ENCODE measurements at places on chromosomes 11 and 22.

GRCh38 chr11:10488934-10489691 lies 34.0 kb downstream of the AMPD3 start:
- DNase-seq: no peak

DNA sequence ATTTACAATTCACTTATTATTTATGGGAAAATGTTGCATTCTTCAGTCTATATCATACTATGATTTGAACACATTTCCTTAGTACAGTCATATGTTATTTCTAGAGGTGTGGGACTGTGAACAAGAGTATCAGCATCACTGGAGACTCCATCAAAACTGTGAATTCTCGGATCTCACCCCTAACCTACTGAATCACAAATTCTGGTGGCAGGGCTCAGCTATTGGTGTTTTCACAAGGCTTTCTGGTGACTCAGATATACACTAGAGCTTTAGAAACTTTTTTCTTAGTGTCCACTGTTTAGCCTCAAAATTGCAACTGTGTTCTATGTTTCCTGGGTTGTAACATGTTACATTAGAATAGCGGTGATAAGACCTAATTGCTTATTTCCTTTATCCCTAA lies 352.9 kb upstream of the DDI1 start:
- DNase-seq: no peak

DNA sequence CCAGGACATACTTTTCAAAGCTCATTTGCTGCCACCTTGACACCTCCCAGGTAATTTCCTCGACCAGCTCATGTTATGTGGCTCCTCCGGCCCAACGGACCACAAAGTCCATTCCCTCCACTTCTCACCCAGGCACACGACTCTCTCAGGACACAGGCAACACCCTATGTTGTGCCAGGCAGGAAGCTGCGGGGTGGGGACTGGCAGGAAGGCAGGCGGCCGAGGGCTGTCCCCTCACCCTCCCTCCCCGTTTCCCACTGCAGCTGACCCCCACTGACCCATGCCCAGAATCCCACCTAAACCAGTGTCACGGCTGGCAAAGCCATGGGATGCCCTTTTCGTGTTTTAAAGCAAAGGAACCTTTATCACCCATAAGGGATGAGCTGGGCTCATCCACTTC lies 20.8 kb downstream of the CELSR1 start:
- DNase-seq: no peak

GRCh38 chr11:126561327-126561893 lies 205.9 kb downstream of the ST3GAL4 start:
- DNase-seq: peak; percentile 23

DNA sequence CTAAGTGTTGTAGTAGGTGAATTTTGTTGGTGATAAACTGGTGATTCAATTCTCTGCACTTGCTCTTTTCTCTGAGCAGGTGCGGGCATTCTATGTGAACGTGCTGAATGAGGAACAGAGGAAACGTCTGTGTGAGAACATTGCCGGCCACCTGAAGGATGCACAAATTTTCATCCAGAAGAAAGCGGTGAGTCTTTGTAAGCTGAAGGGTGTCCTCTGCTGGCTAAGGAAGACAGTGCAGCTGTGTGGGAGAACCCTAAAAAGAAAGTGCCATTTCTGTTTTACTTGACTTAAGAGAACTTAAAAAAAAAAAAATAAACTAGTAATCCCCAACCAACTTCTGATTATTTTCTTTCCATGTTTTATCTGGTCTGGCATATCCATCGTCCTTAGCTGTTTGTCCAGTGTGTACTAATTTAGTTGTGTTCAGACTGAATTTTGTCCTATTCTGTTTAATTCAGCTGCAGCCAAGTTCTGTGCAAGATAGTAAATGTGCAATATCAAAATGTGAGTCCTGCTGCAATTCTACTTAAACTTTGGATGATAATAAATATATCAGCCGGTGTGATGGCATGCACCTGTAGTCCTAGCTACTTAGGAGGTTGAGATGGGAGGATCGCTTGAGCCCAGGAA lies 29.6 kb downstream of the CAT start:
- no peak for DNase-seq

- DNase-seq: no peak
These were observed 299.7 kb downstream of the TBC1D22A start for GRCh38 chr22:47062126-47062525.

DNA sequence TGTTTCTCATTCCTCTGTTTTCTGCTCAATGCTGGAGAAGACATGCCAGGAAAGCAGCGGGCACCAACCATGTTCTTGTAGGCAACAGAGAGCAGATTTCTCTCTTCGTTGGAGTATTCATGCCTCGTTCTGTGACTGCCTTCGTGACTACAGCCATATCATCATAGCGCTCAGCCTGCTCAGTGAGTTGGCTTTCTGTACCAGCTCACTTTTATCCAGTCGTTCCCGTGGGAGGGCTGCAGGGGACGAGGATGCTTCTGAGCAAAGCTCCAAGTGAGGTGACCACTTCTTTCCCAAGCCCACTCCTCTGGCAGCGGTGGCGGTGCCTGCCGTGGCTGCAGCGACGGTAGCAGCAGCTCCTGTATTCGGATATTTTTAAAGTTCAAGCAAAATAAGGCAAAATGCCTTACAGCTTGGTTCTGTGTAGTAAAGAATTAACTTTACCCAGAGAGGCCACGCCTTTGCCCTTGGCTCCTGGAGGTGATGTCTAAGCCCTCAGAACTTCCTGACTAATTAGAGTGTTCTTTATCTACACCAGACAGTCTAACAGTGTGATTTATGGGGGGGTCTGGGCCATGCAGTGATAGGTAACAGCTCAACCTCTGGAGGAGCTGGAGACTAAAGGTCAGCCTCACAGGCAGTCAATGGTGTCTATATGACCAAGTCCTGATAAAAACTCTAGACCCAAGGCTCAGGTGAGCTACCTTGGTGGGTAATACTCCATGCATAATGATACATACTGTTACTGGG lies 35.3 kb downstream of the LDHAL6A start:
- peak; percentile 96 for DNase-seq

GRCh38 chr11:128400382-128401203 lies 186.8 kb downstream of the ETS1 start:
- no peak for DNase-seq

GRCh38 chr11:65903068-65903481 lies 2.9 kb upstream of the FOSL1 start:
- DNase-seq: no peak

DNA sequence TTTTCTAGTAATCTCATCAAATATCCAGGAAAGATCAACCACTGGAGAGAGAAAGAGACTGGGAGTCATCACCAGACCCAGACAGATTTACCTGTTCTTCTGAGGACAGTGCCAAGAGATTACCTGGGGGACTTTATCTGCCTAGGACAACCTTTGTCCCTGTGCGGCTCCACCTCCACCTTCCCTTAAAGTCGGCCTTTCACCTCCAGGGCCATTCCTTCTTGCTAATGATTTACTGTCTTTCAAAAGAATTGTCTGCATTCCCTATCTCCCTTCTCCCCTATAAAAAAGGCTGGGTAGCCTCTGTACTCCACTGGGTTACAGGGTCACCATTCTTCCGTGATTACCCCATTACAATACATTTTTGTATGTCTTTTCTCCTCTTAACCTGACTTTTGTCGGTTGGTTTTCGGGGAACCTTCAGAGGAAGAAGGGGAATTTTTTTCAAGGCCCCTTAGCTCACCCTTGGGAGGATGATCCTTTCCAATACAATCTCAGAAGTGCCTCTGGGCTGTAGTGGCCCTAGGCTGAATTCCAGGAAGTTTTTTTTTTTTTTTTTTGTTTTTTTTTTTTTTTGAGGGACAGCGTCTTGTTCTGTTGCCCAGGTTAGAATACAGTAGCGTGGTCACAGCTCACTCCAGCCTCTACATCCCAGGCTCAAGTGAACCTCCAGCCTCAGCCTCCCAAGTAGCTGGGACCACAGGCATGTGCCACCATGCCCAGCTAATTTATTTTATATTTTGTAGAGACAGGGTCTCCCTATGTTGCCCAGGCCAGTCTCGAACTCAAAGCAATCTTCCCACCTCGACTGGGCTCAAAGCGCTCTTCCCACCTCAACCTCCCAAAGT lies 1.5 kb upstream of the HMOX1 start:
- DNase-seq: peak; percentile 92

- DNase-seq: peak; percentile 46
These were observed 1.7 kb upstream of the CABIN1 start for GRCh38 chr22:24009227-24010017.

DNA sequence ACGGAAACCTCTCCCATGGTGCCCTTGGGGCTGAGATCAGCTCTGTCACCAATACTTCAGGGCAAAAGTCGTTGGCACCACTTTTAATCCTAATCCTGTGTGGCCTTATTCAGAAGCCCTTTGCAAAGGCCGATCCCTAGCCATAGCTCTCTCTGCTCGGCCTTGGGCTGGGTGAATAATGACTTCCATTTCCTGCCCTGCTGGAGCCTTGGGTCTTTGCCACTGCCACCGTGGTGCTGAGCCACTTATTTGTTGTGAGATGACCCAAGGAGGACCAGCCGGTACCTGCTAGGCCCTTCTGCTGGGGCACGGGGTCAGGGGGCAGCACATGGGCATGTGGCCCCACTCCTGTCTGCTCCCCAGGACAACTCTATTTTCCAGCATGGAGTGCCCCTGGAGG lies 188.2 kb downstream of the ST3GAL4 start:
- DNase-seq: no peak

DNA sequence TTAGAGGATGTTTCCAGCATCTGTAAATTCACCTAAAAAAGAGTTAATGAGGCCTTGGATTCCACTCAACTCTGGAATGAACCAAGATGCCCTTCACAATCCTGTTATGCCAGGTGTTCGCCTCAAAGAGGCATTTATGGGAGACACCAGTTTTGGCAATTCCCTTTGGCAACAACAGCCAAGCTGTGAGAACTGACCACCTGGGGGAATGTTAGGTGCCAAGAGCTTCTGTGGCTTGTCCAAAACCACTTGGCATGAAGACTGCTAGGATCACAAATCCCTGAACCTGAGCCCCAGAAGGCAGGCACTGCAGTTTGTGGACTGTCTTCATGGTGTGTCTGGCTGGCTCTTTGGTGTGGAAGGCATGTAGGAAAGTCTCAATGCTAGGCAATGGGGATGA lies 164.4 kb upstream of the BDNF start:
- DNase-seq: no peak

- no peak for DNase-seq
These were observed 316.0 kb upstream of the MTNR1B start for GRCh38 chr11:92653454-92653853.

DNA sequence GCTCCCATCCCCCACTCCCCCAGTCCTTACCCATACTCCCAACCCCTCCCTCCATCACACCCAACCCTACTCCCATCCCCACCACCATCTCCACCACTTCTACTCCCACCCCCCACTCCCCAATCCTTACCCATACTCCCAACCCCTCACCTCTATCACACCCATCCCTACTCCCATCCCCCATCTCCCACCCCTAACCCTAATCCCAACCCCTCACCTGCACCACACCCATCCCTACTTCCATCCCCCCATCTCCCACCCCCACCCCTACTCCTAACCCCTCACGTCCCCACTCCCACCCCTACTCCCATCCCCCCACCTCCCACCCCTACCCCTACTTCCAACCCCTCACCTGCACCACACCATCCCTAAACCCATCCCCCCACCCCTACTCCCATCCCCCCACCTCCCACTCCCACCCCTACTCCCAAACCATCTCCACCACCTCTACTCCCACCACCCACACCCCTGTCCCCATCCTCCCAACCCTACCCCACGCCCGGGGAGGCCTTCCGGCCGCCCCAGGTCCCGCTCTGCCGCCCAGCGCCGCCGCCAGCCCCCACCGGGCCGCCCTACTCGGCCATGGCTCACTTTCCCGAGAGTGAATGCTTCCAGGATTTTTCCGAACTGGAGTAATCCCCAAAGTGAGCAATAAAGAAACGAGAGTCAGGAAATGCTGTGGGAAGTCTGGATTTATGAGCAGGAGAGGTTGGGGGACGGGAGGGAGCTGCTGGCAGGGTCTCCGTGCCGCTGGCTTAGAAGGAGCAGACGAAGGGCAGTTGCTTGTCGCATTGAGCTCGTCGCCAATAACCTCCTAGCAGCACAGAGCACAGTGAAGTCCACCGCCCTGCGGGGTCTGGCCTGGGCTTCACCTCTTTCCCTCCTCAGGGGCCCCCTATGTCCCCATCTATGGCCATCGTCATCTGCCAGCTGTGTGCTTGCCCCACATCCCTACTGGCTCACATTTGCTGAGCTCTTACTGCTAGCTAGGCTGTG lies 4.6 kb downstream of the PRG3 start:
- DNase-seq: no peak

DNA sequence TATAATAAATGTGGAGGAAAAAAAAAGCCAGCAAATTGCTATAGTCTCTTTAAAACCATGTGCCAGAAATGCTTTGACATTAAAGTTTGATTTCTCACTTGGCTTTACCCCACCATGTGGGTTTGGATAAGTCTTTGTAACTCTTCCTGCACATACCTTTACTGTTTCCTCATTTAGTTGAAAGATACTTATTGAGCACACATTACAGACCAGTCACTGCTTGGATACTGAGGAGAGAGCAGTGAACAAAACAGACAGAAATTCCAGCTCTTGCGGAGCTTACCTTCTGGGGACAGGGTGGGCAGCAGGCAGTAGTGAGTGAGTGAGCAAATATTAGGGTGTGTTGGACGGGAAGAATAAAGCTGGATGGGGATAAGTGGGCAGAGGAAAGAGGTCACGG lies 13.7 kb downstream of the PACS1 start:
- no peak for DNase-seq

DNA sequence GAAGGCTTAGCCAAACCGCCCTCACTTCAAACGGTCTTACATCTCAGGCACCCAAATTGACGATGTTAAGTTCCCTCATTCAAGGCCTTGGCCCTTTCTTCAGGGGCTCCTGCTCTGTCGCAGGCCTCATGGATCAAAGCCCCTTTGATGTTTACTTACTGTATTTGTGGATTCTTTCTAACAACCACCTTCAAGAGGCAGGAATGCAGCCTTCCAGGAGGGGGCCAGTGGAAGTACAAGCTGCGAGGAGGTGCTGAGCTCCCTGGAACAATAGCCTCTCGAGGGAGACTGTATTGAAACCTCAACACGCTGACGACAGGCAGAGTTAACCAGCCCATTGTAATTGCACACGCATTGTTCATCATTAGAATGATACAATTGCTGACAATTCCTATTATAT lies 209.1 kb downstream of the ST3GAL4 start:
- no peak for DNase-seq

DNA sequence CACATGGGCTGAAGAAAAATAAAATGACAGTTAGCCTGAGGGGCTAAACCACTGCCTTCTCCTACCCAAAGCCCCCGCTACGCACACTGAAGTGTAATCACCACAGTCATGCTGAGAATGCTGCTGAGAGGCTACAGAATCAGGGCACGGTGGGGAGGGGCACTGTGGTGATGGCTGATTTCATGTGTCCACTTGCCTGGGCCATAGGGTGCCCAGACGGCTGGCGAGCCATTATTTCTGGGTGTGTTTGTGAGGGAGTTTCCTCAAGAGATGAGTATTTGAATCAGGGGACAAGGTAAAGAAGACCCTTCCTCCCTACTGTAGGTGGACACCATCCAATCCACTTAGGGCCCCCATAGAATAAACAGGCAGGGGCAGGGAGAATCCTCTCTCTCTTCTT lies 1313.2 kb downstream of the TBC1D22A start:
- DNase-seq: no peak

GRCh38 chr11:27524155-27524554 lies 17.6 kb upstream of the LIN7C start:
- DNase-seq: no peak

DNA sequence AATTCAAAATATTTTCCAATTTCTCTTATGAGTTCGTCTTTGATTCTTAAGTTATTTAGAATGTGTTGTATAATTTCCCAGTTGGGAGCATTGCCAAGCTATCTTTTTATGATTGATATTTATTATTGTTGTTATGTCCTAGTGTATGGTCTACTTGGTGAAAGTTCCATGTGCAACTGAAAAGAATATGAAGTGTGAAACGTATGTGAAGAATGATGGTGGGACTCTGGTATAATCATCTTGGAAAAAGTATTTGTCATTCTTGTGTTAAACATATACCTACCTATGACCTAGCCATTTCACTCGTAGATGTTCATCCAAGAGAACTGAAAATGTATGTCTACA lies 12.0 kb upstream of the GNB1L start:
- DNase-seq: no peak

Data from large intestine (tissue), 12 donors.